CD8-positive, alpha-beta memory T cell (primary cell): ENCODE measurements at places on chromosomes 11 and 22. TPM values are rescaled to one million over a fixed set of nuclear protein-coding genes. Genes with fewer than 3 reads are reported as not detected.

DNA sequence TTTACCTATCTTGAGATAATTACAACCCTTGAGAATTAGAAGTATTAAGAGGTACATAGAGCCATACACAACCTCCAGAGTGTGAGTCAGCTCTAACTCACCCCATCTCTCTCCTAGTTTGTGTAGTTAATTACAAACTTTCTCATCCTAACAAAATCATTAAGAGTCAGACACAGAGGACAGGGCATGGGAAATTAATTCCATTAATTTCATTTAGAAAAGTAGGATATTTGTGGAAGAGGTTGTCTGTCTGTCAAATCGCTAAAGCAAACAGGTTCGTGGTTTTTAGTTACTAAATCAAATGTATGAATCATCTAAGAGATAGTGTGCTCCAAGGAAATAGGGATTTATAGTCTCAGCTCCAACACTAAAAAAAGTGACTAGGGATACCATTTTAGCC lies 1261.4 kb upstream of the TENM4 start:
- DNase-seq = no peak

GRCh38 chr11:67630228-67630942 lies 648 bp upstream of the NUDT8 start:
- peak; percentile 92 for DNase-seq

- DNase-seq = no peak
Observed at GRCh38 chr11:124519850-124520549, 23.5 kb downstream of the OR8B12 start.

DNA sequence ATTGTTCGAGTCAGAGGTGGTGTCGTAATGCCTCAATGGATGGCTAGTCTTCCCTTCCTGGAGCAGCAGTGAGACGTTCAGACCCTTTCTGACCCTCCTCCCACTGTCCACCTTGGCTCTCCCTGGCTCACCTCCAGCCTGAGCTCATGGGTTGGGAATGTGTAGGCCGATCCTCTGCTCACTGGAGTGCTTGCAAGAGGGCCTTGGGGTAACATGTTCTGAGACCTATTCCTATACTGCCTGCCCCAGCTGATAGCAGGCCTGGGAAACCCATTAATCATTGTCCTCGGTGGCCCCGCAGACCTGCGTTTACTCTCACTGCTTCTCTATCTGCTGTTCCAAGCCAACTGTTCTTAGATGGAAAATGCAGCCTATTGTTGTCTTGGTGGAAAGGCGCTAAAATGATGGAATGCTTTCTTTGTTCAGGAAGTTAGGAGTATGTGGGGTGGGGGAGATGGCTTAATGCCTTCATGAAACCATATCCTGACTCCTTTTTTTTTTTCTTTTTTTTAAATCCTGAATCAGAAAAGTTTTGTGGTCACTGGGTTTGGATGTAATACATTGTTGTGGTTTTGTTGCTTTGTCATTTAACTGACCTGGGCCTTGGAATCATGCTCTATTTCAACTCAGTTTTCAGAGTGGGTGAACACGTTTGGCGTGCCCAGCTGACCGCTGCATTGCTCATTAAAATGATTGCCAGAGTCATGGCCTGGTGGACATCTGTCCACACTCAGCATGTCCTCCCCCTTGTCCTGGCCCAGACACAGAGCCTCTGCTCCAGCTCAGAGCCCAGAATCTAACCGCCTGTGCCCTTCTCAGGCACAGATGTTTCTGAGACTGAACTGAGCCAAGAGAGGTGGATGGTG lies 72.5 kb downstream of the MICAL2 start:
- DNase-seq = no peak

GRCh38 chr11:63592975-63593395 lies 21.2 kb downstream of the PLAAT3 start:
- no peak for DNase-seq

GRCh38 chr11:76626921-76627401 lies 43.6 kb downstream of the LRRC32 start:
- DNase-seq = no peak

DNA sequence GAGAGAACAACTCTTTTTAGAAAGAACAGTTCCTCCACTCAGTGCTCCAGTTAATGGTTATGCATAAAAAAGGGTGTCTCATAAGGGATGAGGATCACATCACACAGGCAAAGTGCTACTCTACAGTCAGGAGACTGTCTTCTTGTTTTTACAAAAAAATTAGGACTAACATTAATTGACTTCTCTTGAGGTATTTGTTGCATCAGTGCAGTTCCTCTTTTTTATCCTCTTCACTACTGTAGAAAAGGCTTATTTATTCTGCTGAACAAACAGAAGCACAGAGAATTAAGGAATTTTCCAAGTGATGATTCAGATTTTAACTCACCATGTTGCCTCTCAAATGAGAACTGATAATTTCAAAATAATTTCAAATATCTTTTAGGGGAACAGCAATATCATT lies 1.9 kb downstream of the MMP8 start:
- DNase-seq = no peak

The MPZL3 gene
- 10.6 TPM for polyA plus RNA-seq

The SYCE3 gene
- polyA plus RNA-seq = not detected

The GAS2 gene
- polyA plus RNA-seq = 3.5 TPM

The CD151 gene
- 19.6 TPM for polyA plus RNA-seq

The TMPRSS4 gene
- polyA plus RNA-seq = not detected
